ENCODE measurements at places on chromosomes 1 and 21.

- no peak for DNase-seq
Measured at GRCh38 chr1:21139601-21140000, 37.1 kb downstream of the EIF4G3 start.

DNA sequence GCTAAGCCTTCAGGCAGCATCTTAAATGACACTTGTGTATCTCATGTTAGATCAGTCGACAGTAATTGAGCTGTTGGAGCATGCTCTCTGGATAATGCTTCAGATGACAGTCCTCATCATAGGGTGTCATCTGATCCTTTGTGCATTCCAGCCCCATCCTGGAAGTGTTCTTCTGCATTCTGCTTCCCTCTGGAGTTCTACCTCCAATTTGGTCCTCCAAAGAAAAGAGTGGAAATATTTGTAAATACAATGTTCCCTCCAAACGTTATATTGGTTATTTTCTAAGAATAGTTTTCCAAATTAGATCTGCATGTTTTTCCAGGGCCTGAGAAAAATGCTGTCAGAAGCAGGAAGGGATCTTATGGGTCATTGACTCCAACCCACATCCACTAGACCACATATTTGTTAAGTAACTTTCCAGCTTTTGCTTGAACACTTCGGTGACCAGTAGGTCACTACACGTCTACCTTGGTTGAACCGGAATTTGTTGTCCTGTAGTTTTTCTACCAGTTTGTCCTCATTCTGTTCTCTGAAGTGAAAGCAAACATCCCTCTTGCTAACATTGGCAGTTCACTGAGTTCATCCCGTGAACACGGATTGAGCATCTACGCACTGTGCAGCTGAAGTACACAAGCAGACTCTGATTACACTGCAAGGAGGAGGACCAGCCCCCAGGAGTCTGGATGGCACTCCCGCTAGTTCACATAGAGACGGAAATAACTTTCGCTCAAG lies 136.0 kb downstream of the TLR5 start:
- no peak for DNase-seq

- no peak for DNase-seq
Measured at GRCh38 chr1:6942990-6943389, 157.7 kb downstream of the CAMTA1 start.

GRCh38 chr1:118160806-118161205 lies 24.2 kb downstream of the SPAG17 start:
- no peak for DNase-seq

DNA sequence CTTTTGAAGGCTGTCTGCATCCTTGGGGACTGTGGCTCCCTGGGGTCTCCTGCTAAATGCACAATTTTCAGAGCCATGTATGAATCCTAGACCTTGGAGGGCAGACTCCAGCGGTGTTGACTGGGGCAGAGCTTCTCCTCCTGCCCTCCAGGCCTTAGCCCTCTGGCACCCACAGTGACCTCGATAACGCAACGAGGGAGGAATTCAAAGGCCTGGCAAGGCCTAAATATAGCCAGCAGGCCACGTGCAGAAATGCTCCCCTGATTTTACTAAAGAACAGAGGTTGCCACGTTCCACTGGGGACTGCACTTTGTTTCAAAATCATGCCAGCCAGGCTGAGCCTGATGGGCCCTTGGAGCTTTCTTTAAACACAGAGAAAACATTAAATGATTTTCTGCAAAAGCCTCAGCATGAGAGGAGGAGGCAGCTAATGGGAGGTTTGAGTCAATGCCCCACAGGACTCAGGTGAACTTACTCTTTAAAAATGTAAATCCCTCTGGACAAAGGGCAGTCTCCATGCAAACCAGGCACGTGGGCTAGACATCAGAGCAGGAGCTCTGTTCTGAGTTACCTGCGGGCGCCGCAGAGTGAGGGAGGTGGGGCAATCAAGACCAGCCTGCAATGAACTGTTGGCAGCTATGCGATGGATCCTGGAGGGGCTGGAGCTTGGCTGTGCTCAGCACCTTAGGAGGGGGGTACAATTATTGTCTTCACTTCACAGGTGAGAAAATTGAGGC lies 28.0 kb downstream of the GRIK3 start:
- DNase-seq: no peak
